CD4-positive, alpha-beta T cell treated with Interleukin-6 at 100 ng/mL for 8 hours (primary cell): ENCODE measurements at places on chromosomes 11 and 22.

DNA sequence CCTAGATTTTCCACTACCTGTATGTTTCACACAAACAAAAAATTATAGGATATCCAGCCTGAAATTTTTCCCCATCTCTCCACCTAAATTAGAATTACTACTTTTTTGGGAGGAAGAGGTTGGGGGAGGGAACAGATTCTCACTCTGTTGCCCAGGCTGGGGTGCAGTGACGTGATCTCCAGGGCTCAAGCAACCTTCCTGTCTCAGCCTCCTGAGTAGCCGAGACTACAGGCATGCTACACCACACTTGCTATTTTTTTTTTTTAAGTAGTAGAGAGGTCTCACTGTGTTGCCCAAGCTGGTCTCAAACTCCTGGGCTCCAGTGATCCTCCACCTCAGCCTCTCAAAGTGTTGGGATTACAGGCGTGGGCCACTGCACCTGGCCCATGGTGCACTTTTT, 9.5 kb downstream of the JAML start:
- DNase-seq = no peak

DNA sequence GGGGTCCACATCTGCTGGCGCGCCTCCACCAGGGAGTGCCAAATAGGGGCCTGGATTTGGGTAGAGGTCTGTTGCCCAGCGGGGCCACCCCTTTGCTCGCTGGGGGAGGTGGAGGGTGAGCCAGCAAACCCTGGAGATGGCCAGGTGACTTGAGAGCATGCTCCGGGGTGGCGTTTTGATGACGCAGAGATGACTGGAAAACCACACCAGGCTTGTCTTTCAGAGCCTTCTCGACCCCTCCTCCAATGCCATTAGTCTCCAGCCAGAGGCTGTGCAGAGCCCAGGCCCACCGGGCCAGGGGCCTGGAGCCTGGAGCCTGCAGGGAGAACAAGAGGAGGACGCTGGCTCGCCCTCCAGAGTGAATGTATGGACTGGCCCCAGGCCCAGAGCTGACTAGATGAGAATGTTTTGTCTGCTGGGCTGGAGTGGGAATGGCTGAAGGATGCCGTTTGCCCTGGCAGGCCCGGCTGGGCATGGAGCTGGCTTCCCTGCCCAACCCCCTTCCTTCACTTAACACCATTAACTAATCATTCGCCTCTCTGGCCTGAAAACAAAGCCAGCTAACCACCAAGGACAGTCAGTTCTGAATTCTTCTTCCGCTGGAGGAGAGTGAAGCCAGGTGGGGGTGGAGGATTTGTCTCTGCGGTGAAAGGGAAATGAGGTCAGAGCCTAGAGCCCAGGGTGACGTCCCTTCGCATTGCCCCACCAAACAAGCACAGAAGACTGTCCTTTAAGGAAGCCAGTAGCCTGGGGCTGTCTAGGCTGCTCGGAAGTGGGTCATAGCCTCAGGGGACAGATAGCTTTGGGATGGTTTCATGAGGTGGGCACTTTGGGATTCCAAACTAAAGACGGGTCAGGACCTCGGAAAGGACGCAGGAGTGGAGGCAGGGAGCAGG, 1.6 kb upstream of the MCAM start:
- no peak for DNase-seq

DNA sequence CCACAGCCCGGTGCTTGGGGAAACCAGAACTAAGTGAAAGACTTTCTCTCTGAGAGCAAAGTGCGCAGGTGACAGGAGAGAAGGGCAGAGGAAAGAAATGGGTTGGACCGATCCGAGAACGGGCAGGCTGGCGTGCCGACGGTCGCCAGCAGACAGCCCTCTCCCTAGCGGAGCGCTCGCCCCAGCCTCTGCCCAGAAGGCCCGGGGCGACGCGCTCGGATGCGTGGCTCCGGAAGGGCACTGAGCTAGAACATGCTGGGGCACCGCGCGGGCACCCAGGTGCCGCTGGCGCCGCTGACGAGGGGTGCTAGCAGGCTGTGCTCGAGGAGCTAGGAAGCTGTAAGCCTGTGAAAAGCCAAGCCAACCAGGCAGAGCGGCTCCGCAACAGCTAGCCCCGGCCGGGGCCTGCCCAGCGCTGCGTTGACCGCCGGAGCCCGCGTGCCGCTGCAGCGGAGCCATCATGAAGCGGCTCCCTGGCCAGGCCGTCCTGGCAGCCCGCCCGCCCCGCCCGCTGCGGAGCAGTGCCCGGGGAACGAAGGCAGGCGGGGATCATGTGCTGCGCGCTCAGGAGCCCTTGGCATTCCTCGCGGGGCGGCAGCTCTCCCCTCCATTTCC, 22.1 kb upstream of the RRAS2 start:
- DNase-seq = peak; percentile 22

GRCh38 chr22:49925525-49926128, 7.2 kb downstream of the CRELD2 start:
- peak; percentile 82 for DNase-seq

- DNase-seq = no peak
These were observed 108.4 kb downstream of the PDE3B start for GRCh38 chr11:14751975-14752407.

GRCh38 chr11:76120513-76121101, 85.7 kb downstream of the WNT11 start:
- no peak for DNase-seq

- DNase-seq = no peak
These were observed 30.4 kb upstream of the TENM4 start for GRCh38 chr11:79471071-79471844.

GRCh38 chr11:117816846-117817367, 7.6 kb downstream of the FXYD2 start:
- no peak for DNase-seq

DNA sequence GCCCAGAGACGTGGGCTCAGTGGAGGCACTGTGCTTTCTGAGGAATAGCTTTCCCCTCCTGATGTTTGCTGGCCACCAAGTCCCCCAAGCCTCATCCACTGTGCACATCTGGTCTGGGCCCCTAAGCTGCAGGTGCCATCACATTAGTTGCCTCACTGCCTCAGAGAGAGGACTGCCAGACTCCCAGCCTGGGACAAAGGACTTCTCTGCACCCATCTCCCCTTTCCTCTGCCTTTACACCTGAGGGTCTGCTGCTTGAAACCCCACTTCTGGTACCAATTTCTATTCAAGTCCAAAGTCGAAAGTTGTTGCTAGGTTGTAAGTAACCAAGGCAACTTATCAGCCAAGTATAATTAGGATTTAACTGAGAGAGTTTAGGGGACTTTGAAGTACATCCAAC, 3.7 kb upstream of the LZTR1 start:
- no peak for DNase-seq

GRCh38 chr11:46723359-46723680, 4.3 kb downstream of the F2 start:
- no peak for DNase-seq

- DNase-seq = no peak
These were observed 1.5 kb downstream of the SERPINH1 start for GRCh38 chr11:75563501-75563977.

GRCh38 chr11:65321076-65321475, 6.4 kb downstream of the CDC42EP2 start:
- DNase-seq = no peak
